GM19239 (cell line): ENCODE measurements at places on chromosomes 3 and 15.
A peak's percentile ranks its signal among the peaks of the same experiment; 100 is the strongest.

DNA sequence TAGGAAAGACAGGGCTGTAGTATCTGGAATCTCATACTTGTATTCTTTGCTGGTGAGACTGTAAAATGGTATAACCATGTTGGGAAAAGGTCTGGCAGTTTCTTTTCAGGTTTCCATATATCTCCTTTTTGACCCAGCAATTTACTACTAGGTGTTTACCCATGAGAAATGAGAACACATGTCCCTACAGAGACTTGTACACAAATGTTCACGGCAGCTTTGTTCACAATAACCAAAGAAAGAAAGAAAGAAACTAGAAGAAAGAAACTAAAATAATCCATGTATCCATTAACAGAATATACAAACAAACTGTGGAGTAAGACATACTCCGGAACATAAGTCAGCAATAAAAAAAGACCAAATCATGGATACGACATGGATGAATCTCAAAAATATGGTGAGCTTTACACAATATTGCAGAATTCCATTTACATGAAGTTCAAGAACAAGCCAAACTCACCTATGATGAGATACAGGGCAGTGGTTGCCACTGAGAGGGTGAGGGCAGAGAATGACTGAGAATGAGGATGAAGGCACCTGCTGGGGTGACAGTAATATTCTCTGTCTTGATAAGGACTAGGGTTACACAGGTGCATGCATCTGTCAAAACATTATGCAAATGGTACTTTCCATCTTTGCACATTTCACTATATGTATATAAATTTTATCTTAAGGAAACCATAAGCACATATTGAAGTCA, 2.7 kb downstream of the RFTN1 start:
- no peak for DNase-seq

GRCh38 chr15:35319354-35319753, 226.6 kb downstream of the DPH6 start:
- DNase-seq = no peak

- no peak for DNase-seq
These were observed 8.2 kb upstream of the APEH start for GRCh38 chr3:49665822-49666519.

GRCh38 chr3:55947406-55947805, 460.3 kb upstream of the WNT5A start:
- no peak for DNase-seq

GRCh38 chr3:39383045-39383880, at the start of gene SLC25A38:
TSS of gene SLC25A38 (plus strand) at chr3:39383370. CDS start at chr3:39383725, 355 bp downstream.
- peak; percentile 63 for DNase-seq

DNA sequence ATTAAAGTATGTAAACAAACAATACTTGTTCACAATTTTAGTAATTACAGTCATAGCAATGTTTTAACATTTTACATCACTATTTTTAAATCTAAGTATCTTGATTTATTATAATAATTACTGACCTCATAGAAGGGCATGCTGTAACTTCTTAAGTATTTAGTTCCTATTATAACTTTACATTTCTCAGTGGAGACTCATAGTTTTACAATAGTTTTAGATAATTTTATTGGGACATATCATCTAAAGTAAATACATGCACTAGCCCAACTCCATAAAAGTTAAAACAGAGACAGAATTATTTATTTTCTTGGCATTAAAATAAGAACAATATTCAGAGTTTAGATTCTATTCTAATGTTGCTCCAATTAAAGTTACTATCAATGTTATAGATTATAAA, 466.5 kb upstream of the BCHE start:
- no peak for DNase-seq

DNA sequence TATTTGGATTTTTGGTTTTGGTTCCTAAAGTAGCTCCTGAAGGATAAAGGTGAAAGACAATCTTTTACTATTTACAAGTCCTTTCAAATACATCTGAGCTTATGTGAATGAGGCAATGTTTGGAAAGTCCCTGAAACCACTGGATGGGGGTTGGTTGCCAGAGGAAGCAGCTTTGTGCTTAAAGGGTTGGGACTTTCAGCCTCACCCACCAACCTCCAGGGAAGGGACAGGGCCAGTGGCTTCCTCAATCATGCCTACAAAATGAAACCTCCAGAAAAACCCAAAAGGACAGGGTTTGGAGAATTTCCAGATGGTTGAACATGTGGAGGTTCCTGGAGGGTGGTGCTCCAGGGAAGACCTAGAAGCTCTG, 20.9 kb upstream of the ABHD17C start:
- DNase-seq = no peak

DNA sequence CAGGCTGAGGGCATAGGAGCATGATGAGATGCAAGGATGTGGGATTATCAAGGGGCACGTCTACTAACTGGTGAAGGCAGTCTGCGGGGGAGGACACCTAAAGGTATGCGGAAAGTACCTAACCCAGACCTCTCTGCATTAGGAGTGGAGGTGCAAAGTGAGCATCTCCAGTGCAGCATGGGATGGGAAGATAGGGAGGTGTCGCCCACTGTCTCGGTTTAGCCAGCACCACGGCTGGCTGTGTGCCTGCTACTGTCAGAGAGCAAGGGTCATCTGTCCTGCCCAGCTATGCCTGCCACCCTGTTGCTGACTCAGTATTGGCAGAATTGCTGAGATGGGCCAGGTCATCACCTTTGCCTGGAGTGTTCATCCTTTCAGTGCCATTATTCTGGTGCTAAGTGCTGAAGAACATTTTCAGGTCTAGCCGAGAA, 40.1 kb downstream of the OXNAD1 start:
- no peak for DNase-seq

DNA sequence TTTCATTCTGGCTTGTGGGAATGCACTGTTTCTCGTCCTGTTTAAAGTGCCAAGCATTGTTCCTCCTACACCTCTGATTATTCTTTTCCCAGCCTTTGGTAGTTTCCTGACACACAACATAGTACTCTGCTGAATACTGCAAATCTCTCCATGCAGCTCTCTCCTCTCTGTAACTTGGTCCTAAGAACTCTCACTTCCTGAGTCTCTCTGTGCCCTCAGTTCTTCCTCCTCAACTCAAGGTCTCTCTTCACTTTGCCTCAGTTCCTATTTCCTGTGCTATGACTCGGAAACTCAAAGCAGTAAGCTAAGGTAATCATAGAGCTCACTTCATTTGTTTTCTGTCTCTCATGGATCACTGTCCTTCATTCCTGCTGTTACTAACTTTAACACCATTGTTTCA, 113.4 kb downstream of the ZNF280D start:
- no peak for DNase-seq

DNA sequence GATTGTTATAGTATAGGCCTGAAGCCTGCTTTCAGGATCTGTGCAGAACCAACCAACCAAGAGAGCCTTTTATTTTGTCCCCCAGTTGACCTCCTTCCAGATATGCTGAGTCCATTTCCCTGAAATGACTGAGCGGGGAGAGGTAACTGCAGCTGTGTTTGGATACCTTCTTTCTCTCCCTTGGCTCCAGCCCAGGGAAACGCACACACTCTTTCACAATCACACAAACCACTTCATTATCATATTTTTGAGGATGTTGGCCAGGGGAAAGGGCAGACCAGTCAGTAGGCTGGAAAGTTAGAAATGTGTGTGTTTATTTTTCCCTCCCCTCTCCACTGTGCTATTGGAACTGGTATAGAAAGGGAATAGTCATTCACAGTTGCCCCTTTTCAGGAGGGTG, 417.7 kb upstream of the TBL1XR1 start:
- DNase-seq = no peak

DNA sequence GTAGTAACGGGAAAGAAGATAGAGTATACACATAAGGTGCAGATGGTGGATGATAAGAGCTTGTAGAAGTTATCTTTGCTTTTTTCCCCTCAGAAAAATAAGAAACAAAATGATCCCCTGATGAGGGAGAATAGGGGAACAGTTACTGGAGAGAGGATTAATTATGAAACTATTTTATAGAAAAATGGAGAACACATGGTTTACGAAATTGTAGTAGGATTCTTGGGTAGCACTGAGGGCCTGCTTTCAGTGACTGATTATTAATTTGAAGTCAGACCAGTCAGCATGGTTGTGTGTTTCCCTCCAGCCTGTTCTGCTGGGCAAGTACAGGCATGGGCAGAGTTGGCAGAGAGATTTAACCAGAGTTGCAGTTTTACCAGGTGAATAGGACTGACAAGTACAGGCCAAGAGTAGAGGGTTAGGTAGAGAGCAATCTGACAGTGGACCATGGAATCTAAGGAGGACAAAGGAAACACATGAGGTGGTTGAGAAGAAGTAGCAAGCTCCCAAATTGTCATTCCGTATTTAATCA, 5.9 kb downstream of the SLC49A4 start:
- no peak for DNase-seq
